Activated gamma-delta T cell (primary cell): ENCODE measurements at places on chromosomes 6 and 20.

DNA sequence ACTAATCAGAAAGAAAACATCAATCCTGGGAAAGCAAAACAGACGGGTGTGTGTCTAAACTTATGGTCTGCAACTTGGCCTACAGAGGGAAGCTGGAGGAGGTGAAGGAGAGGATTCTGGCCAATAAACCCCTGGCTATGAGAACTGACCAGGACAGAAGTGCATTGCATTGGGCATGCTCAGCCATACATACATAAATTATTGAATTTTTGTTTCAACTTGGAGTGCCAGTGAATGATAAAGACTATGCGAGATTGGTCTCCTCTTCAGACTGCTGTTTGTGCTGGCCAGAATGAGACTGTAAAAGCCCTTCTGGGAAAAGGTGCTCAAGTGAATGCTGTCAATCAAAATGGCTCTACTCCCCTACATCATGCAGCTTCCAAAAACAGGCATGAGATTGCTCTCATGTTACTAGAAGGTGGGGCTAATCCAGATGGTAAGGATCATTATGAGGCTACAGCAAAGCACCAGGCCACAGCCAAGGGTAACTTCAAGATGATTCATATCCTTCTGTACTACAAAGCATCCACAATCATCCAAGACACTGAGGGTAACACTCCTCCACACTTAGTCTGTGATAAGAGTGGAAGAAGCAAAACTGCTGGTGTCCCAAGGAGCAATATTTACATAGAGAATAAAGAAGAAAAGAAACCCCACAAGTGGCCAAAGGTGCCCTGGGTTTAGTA is 17.4 kb downstream of the ADNP start:
- DNase-seq = no peak

DNA sequence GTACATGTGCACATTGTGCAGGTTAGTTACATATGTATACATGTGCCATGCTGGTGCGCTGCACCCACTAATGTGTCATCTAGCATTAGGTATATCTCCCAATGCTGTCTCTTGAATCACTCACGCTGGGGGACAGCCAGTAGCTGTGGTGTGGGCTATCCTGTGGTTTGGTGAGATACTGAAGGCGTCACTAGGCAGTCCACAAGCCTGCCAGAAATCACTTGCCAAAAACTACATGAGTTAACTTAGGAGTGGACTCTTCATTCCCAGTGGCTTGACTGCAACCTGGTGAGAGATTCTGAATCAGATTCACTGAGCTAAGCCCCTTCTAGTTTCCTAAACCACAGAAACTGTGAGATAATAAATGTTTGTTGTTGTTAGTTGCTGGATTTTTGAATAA is 191.3 kb downstream of the TSHZ2 start:
- no peak for DNase-seq

DNA sequence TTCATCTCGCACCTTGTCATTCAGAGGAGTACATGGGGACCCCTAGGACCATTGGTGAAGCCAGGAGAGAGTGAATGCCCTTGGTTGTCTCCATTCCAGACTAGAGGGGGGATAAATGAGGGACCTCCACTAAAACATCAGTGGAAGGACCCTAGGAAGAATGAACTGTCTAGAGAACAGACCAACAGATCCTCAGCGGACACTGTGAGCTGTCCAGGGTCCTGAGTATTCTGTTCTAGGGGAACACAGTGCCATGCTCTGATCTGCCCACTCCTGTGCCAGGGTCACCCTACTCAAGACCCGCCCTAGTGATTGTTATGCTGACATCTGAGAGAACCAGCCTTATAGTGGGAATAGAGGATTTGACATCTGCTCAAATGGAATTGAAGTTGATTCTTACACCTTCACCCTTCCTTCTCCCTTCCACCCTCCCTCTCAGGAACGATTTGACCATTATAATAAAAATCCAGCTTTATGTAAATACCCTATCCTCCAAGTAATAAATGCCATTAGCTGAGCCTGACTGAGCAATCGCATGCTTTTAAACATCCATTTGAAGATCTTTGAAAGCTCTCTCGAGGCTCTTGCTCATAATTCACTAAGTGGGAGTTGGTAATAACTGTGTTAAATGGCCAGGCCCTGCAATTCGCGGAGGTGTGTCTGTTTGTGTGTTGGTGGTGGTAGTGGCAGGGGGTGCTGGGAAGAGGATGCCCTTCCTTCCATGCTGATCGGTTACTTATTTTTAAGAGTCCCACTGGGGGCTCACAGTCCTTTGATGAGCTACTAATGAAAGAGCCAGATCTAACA is 43.6 kb upstream of the SLC32A1 start:
- DNase-seq = no peak

- no peak for DNase-seq
Observed at GRCh38 chr6:112207776-112208175, 46.6 kb downstream of the LAMA4 start.

DNA sequence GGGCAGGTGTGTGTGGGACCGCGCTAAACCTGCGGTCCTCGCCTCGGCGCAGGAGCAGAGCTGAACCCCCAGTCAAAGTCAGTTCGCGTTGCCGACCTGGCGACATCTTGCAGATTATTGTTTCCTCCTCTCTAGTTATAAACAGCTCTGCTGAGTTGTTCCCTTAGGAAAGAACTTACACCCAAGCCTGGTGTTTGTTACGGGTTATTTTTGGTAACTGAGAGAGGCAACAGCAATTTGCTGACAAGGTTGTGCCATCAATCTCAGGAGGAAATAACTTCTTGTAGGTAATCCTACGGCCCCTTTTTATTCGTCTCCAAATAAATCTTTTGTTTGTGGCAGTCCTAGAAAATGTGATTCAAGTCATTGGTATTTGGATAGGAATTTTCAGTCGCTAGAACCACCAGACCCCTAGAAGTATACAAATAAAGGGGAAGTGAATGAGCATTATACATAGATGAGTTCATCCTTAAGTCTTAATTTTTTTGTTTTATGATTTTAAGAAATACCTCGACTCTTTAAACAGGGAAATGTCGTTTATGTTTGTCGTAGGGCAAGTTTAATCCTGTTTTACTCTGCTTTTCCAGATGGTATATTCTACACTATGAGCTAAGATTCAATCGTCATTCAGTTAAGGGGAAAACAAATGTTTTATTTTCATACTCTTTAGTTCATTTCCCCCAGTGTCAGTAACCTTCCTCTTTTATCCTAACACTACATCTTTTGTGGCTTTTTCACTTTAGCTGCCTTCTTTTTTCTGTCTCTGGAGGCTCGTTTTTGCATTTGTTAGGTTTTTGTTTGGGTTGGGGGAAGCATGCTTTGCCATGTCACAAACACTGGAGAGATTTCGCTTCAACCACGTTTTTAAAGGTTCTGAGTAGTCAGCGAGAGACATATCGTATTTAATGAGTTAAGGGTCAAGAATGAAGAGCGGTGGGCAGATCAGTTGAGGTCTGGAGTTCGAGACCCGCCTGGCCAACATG is 1.2 kb downstream of the PM20D2 start:
- no peak for DNase-seq

GRCh38 chr6:128500014-128500413 is 20.4 kb downstream of the PTPRK start:
- DNase-seq = no peak
